ENCODE measurements at places on chromosomes 16 and 17.
A peak's percentile ranks its signal among the peaks of the same experiment; 100 is the strongest.

GRCh38 chr16:11994143-11995119 lies 17.9 kb downstream of the SNX29 start:
- DNase-seq: no peak

DNA sequence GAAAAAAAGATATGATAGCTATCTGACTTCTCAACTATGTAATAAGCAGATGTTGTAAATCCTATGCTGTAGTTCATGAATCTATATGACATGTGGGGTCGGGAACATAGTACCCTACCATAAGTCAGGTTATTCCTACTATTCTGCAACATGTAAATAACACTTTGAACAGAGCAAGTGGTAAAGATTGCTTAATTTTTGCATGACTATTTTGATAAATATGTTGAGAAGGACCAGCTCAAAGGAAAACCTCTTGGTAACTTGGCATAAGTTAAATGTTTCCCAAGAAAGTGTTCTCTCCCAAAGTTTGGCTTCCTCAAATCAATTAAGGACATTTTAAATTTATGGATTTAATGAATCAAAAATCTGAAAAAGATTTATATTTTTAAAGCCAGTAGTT lies 62.1 kb downstream of the ABHD15 start:
- no peak for DNase-seq

- peak; percentile 67 for DNase-seq
Measured at GRCh38 chr16:27313422-27314160, at the start of gene IL4R. Gene IL4R (plus strand): TSS chr16:27313974. CDS start chr16:27340204, 26,230 bp downstream.

DNA sequence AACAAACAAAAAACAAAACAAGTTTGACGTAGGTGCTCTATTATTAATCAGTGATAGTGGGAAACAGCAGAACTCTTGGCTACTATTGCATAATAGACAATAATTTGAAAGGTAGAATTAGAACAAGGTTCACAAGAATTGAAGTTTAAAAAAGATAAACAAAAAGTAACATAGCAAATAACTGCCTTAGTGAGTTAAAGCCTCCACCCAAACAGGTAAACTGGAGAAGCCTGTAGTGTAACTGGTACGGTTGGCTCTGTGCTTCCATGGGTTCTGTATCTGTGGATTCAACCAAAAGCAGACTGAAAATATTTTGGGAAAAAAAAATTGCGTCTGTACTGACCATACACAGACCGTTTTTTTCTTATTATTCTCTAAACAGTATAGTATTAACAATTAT lies 38.5 kb downstream of the MBTD1 start:
- DNase-seq: no peak

- peak; percentile 43 for DNase-seq
Measured at GRCh38 chr16:11405331-11406176, 60.3 kb downstream of the RMI2 start.
